Stimulated activated CD8-positive, alpha-beta memory T cell treated with anti-CD3 and anti-CD28 coated beads, Interleukin-7, amount 100 ng/mL, for 1 hour (primary cell): ENCODE measurements at places on chromosomes 5 and 9.

GRCh38 chr5:128163991-128164390, 80.4 kb downstream of the SLC12A2 start:
- no peak for DNase-seq

DNA sequence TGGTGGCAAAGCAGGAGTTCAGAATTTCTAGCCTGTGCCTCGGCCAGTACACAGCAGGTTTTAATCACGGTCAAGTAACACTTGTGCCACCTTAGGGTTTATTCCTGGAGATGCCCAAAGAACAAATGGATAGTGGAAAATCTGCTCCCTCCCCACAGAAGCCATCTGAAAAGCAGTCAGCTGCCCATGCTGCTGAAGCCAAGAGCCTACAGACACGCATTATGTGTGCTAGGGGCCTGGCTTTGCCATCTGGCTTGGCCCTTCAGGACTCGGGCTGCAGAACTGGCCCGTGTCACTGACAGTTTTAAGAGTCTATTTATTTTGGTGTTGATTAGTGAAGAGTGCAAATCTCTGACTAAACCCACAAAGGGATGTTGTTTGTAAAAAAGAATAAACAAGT, 11.1 kb downstream of the ARSB start:
- DNase-seq, result no peak

DNA sequence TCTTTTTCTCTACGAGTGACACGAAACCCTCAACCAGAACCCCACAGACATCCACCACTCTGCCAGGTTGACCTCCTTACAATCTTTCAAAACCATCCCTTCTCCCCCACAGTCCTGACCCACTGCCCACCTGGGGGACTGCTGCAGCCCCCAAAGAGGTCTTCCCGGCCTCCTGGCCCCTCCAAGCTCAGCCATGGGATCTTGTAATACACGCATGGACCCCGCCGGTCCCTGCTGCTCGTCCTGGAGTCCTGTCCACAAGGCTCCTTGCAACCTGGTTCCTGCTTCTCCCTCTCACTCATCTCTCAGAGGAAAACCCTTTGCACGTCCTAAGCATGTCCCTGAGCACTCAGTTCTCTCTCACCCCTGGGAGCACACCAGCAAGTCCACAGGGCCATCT, 187.3 kb downstream of the CDK5RAP2 start:
- no peak for DNase-seq

DNA sequence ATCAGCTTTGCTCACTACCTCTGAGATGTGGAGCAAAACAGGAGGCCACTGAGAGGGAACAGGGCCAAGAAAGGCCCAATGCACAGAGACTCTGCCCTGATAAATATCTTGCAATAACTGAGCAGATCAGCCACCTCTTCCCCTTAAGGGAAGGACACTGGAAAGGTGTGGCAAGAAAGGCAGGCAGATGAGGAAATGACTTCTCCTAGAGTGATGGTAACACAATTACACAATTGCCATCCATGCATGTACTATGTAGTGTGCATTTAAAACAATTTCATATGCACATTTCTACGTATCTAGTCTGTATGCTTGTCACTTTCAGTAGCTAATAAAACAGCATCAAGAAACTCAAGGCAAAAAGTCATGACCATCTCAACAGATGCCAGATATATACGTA, 322.5 kb downstream of the DRD1 start:
- no peak for DNase-seq

DNA sequence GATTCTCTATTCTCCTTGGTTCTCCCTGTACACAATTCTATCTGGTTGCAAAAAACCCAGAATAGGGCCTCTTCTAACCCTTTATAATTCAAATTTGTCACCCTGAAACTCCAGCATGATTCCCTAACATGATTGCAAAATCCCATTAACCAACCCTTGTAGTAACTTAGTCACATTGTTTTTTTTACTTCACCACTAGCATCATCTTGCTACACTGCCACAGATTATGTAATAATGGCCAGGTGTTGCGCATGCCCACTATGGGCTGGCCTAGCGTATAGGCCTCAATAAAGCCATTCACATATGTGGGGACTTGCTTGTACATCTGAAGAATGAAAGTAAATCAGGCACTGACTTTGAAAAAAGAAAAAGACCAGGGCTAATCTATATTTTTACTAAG, 25.7 kb downstream of the FAM170A start:
- DNase-seq, result no peak

GRCh38 chr9:113538131-113538530, 74.6 kb downstream of the RGS3 start:
- no peak for DNase-seq

- DNase-seq, result no peak
Observed at GRCh38 chr5:170307575-170308465, 10.2 kb upstream of the LCP2 start.

DNA sequence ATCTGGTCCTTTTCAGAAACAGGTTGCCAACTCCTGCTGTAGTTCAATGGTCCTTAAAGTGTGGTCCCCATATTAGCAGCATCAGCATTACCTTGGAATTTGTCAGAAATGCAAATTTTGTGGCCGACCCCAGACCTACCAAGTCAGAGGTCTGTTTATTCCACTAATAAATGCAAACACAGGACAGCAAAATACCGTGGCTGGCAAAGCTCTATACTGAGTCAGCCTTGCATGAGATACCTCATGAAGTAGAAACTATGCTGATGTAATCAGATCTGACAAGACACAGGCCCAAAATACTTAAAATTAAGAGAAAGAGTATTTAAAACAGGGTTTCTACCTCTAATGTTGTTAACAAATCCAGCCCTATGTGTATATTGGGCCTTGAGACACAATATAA, 3.0 kb downstream of the GOLM1 start:
- no peak for DNase-seq

GRCh38 chr5:9265441-9266287, 280.2 kb downstream of the SEMA5A start:
- DNase-seq, result no peak

DNA sequence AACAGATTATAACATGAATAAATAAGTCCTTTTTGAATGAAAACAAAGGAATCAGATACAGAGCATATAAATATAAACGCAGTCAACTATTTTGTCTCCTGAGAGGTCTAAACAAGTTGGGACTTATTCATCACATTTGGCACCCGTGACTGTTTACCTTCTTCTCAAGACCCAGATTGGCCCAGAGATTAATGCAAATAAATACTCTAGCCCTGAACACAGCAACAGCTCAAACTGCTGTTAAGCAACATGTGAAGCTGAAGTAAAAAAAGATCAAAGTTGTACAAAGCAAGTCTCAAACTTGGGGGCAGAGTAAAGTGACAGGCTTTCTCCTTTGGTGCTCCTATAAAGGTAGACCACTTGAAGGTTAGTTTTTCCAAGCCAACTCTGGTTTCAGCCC, 95.0 kb upstream of the NR5A1 start:
- DNase-seq, result no peak

GRCh38 chr5:94891972-94892371, 273.5 kb downstream of the SLF1 start:
- no peak for DNase-seq

DNA sequence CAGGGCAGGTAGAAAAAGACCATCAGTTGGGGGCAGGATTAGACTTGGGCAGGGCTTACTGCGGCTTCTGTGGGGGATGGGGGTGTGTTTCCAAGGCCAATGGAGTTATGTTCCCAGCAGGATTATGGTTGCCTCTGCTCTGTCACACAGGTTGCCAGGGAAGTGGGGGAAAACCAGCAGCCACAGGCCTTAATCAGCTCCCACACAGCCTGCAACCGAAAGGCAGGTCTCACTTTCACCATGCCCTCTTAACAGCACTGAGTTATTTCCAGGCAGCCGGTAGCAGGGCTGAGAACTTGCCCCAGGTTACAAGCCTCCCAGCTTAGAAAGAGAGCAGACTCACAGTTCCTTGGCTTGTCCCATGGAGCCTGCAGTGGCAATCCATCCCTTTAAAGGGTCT, 205.5 kb downstream of the FGF10 start:
- DNase-seq, result no peak

DNA sequence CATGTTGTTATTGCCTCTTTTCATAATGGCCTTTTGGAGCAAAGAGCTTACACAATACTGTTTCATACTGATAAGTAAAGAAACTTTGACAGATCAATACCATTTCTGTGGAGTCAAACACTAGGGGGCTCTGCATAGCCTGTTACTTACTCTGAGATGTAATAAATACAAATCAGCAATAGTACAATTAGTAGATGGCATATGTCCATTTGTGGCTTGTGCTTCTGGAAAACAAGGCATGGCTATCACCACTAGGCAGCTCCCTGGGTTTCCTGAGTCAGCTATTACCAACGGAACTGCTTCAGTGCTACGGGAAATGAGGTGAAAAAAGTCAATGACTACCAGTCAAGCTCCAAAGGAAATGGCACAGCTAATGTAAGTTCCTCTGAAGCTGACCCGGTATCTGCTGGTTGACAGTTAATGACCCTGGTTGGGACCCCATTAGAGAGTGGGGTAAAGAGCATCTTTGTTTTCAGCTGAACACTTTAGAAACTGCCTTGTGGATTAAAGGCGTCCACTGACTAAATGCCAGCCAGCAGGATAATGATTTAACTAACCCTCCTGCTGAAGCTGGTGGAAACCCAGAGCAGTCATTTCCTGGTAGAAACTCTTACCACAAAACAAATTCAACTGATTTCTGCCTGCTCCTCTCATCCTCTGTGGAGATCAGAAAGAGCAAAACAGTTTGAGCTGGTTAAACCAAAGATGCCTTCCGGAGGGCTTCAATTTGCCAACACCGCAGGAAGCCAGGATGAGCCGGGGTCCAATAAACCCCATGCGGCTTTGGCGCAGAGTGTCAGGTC, 69.0 kb upstream of the FAM169A start:
- DNase-seq, result no peak

DNA sequence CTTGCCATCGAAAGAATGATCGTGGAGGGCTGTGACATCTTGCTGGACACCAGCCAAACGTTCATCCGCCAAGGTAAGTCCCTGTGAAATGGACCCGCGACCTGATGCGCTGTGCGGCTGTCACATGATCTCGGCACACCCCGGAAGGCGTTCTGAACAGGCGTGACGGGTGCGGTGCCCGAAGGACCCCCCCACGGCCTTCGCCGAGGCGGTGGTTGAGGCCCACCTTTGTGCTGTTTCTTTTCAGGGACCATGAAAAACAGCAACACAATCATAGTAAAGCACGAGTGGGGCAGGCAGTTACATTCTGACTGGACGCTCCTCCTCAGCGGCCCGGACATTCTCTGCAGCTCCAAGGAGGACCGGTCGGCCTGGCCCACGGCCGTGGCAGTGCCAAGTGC, 126.7 kb downstream of the RASGRF2 start:
- no peak for DNase-seq

GRCh38 chr9:138007918-138008841, 130.6 kb downstream of the CACNA1B start:
- DNase-seq, result no peak

- DNase-seq, result no peak
Observed at GRCh38 chr9:117494401-117495090, 79.7 kb upstream of the ASTN2 start.

DNA sequence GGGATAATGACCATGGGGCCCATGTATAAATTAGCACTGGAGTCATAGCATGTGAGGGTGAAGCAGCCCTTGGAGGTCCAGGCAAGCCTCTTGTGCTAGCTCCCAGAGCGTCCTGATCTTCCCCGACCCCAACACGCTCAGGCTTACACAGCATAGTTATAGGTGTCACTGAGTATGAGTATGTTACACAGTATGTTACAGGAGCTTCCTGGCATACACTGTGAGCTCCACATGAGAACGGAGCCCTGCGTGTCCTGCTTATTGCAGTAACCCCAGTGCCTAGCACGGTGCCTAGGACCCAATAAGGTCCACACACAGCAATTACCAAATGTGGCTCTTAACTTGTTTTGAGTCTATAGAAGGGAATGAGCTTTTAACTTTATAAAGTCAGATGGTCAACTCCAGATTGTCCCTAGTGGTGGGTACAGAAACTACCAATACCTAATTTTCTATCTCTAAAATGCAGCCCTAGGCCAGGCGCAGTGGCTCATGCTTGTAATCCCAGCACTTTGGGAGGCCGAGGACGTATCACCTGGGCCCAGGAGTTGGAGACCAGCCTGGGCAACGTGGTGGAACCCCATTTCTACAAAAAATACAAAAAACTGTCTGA, 64.1 kb downstream of the PLAC8L1 start:
- no peak for DNase-seq

DNA sequence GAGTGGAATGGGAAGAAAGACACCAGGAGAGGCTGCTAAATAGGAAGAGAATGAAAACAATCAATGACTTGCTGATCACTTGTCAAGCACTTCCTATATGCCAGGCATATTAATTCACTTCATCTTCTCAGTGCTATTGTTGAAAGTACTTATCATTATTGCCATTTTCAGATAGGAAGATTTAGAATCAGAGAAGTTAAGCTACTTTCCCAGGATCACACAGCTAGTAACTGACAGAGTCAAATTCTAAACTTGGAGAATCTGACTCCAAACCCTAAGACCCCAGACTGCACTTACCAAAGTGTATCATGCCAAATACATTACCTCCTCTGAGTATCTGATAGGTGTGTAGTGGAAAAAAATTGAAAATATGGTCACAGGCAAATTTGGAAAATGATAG, 236.3 kb downstream of the SPOCK1 start:
- no peak for DNase-seq

DNA sequence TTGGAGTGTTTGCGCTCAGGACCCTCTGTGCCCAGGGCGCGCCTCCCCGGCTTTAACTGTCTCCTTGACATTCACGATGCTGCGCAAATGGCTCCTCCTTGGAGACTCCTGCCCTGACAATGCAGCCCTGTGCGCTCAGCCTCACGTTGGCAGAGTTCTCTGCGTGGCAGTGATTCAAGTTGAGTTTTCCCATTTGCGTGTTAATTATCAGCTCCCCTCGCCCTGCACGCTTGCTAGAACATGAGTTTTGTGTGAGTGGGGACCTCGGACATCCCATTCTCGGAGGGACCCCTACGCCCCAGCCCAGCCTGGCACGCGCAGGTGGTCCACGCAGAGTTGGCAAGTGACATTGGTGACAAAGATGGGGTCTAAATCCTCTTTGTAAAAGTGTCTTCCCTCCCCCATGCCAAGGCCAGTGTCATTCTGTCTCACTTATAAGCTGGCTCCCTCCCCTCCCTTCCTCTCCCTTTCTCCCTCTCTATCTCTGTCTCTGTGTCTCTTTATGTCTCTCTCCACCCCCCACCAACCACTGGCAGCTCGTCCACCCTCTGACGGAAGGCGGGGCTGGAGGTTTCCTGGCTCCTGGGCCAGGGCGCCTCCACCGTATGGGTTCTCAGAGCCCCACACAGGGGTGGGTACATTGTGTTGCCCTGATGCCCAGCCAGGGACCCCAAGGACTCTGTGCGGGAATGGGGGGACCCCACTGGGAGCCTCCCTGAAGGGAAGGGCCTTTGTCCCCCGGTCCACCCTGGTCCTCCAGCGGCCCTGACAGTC, 169.3 kb downstream of the OLFM1 start:
- DNase-seq, result no peak

DNA sequence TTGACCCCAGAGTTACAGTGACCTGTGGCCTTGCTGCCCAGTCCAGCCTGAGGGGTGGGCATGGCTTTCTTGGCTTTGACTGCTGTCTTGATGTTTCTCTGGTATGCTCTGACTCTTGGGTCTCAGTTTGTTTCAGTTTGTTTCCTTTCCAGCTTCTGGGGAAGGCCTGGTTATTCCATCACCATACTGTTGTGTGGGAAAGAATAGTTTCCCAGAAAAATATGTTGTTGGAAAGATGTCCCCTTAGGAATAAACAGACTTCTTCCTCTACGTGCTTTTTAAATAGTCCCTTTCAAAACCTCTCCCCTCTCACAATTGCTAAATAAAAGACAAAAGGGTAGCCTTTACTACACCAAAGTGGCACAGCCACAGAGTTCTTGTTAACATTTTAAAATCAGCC, 49.5 kb downstream of the EGFLAM start:
- no peak for DNase-seq

- peak; percentile 67 for DNase-seq
Observed at GRCh38 chr5:1633605-1634336, 110.0 kb upstream of the LPCAT1 start.
